ENCODE measurements at places on chromosomes 3 and 15.

GRCh38 chr3:37531066-37531720 is 330.5 kb upstream of the CTDSPL start:
- DNase-seq: no peak

- DNase-seq: no peak
Measured at GRCh38 chr3:144264794-144265193, 293.2 kb downstream of the DIPK2A start.

DNA sequence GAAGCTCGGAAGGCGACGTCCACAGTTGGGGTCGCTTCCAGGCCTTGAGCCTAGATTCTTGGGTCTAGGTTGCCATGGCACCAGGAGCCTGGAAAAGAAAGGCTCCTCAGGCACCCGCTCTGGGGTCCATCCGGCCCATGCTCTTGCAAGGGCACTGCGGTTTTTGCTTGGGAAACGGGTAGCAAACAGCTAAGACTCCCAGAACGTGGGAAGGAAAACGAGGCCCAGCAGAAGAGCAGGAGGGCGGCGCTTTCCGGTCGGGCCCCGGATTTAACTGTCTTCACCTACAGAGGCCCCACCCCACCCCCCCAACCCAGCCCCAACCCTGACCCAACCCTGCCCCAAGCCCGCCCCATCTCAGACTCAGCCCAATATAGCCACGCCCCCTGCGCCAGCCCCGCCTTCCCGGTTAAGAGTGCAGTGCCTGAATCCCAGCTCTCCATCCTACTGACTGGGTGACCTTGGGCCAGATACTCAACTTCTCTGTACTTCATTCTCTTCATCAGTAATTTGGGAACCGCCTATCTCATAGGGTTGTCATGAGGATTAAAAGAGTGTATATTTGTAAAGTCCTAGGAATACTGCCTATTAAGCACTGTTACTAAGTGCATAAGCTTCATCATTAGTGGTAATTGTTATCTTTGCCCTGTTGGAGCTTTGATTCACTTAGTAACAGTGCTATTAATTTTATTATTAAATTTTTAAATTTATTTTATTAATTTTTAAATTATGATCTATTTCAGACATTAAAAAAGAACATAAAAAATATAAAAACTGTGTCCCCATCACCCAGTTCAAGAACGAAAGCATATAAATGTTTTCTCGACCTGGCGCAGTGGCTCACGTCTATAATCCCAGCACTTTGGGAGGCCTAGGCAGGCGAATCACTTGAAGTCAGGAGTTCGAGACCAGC is 28.4 kb upstream of the SMAD6 start:
- DNase-seq: no peak

DNA sequence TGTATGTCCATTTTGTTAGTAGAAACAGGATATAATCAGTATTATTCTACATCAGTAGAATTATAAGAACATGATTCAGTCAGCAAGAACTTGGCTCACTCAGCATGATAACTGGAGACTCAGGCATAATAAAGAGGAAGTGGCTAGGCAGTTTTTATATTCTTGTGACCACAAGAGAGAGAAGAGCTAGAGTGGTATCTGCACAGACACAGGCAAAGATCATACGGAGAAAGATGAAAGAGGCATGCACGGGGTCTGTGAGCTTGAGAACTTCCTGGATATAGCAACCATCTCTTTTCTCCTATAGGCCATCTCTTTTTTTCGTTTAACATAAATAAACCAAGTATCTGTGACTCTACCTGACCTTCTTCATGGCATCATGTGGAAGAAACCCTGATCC is 46.8 kb downstream of the MYO5A start:
- no peak for DNase-seq

- DNase-seq: no peak
Measured at GRCh38 chr3:15316998-15317435, 15.4 kb downstream of the SH3BP5 start.

- DNase-seq: no peak
Measured at GRCh38 chr3:152828075-152828840, 6.7 kb upstream of the P2RY1 start.

GRCh38 chr3:118577055-118577777 is 457.4 kb downstream of the IGSF11 start:
- no peak for DNase-seq

- no peak for DNase-seq
Measured at GRCh38 chr3:46887980-46888494, 10.5 kb downstream of the PTH1R start.

GRCh38 chr15:86650094-86650493 is 570.4 kb downstream of the AGBL1 start:
- no peak for DNase-seq

GRCh38 chr3:23640471-23641146 is 165.1 kb upstream of the UBE2E1 start:
- no peak for DNase-seq

DNA sequence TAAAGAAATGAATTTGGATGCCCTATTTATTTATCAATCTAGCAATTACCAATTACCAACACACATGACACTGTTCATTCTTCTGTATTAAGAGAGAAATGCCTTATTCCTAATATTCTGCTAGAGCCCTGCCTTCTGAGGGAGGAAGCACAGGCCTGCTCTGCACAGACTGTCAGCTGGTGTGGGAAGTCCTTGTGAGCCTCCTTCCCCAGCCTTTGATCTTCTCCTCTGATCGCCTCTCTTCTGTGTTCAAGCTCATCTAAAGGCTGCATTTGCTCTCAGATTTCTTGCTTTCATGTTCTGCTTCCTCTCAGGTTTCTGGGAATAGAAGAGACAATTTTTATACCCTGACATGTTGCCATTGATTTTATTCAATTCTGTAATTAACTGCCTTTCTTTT is 290.6 kb upstream of the UMPS start:
- DNase-seq: no peak

GRCh38 chr3:124256156-124256555 is 264.2 kb upstream of the ROPN1 start:
- no peak for DNase-seq

DNA sequence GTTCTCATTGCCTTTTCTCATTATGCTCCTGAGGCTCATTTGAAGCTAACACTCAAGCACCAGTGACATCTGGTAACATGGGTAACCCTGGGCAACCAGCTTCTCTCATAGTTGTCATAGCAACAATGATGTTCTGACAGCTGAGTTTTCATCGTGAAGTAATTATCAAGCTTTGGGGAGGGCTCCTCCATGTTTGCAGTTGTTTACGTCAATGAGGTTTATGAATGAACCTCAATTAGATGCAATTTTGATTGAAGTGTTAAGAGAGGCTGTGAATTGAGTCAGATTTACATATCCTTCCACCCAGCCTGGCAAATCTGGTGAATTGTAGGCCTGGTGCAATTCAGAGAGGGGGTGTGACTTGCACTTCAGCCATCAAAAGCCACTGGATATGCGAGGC is 119.3 kb upstream of the CHD2 start:
- no peak for DNase-seq

- DNase-seq: no peak
Measured at GRCh38 chr15:68829068-68829467, 8.4 kb upstream of the ANP32A start.

- no peak for DNase-seq
Measured at GRCh38 chr15:70036585-70037291, 61.0 kb downstream of the TLE3 start.

- DNase-seq: no peak
Measured at GRCh38 chr3:84885199-84885882, 73.4 kb upstream of the CADM2 start.

- DNase-seq: no peak
Measured at GRCh38 chr15:51536965-51537574, 85.5 kb downstream of the DMXL2 start.

GRCh38 chr3:58074997-58075396 is 66.8 kb downstream of the FLNB start:
- DNase-seq: no peak
